ENCODE measurements at places on chromosomes 12 and 14. TPM values are rescaled to one million over a fixed set of nuclear protein-coding genes. Genes with fewer than 3 reads are reported as not detected.

The SSTR1 gene
- 3.0 TPM for total RNA-seq

The KLRC3 gene
- total RNA-seq, result not detected

The CEBPE gene
- total RNA-seq, result not detected

The EGLN3 gene
- total RNA-seq, result 2.9 TPM

The IFNG-AS1 gene
- not detected for total RNA-seq

The AQP6 gene
- total RNA-seq, result under 0.01 TPM
